Stimulated activated CD4-positive, alpha-beta T cell treated with anti-CD3 and anti-CD28 coated beads, TNF-alpha, amount 100 ng/mL, for 1 hour (primary cell): ENCODE measurements at places on chromosomes 1 and 21.

GRCh38 chr1:166007176-166007575 lies 159.6 kb downstream of the FAM78B start:
- DNase-seq, result no peak

DNA sequence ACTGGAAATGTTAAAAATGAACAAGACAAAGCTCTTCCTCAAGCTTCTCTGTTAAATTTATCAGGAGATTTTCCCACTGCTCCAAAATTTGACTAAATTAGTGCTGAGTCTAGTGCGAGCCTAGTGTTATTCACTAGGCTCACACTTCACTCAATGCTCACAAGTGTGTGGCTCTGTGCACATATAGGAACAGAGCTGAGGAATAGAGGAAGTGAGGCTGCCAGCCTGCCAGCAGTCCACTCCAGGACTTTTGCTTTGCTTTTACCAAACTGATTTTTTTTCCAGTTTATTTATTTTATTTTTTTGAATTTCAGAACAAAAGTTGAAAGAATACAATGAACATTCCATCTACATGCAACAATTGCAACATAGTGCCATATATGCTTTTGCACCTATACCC lies 87.2 kb downstream of the VAV3 start:
- DNase-seq, result no peak

DNA sequence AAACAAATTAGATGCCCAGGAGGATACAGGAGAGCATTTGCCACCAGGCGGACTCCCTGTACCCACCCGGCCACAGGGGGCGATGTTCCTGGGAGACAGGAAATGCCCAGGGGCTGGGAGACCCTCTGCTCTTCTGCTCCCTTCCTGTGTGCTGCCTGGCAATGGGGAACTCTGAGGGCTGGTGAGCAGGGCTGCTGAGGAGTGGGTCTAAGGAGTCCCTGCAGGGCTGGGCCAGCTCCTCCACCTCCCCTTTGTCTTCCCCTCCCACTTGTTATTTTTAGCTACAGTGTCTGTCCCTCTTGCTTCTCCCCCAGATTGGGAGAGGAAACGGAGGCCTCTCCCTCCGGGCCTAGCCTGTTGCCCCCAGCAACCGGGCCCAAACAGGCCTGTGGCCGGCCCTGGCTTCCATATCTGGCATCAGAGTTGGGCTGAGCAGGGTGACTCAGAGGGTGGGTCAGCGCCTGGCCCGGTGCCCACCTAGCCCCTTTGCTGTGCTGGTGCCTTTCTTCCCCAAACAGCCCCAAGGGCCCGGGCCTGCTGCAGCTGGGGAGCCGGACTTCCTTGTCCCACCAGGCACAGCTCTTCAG lies 11.6 kb downstream of the LMNA start:
- DNase-seq, result no peak

DNA sequence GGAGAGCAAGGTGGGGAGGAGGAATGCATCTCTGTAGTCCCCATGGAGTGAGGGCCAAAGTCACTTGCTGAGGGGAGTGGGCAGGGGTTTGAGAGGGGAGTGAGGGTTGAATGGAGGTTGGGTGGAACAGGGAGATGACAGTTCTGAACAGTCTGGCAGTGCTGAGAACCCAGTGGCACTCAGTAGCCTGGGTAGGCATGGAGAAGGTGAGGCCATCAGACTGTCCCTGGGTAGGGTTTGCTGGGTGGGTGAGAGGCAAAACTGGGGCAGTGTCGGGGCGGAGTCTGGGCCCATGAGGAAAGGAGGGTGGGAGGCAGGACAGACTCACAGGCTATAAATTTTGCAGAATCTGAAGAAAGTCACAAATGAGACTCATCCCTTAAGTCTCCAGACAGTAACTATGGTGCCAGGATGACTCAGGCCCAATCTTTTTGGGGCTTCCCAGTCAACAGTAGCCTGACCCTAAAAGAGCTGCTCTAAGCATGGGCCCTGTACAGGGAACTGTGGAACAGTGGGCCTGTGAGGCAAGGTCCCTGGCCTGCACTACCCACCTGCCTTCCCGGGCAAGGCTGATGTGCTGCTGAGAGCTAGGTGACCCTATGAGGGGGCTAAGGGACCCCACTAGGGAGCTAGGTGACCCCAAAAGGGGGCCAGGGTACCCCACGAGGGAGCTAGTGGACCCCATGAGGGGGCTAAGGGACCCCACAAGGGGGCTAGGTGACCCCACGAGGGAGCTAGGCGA lies 51.0 kb upstream of the DMRTB1 start:
- no peak for DNase-seq

GRCh38 chr1:179038528-179039281 lies 13.0 kb downstream of the FAM20B start:
- DNase-seq, result no peak

GRCh38 chr21:36250423-36251075 lies 69.4 kb upstream of the MORC3 start:
- DNase-seq, result no peak
